ENCODE measurements at places on chromosomes 16 and 17.

DNA sequence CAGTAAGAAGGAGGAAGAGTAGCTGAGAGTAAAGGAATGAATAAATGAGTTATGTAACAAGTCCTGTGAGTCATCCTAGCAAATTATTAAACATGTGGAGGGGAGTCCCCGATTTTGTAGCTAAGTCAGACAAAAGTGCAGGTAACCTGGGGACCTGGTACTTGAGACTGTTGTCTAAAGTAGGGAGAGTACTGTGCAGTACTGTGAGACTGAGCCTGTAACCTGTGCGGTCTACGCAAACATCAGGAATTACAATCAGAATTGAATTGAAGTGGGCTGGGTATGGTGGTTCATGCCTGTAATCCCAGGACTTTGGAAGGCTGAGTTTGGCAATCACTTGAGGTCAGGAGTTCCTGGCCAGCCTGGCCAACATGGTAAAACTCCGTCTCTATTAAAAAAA is 35.7 kb downstream of the IKZF3 start:
- no peak for DNase-seq

GRCh38 chr17:41002814-41003213 is 3.1 kb upstream of the KRTAP3-2 start:
- no peak for DNase-seq

- DNase-seq, result no peak
Observed at GRCh38 chr16:85211271-85211801, 99.1 kb upstream of the CIBAR2 start.

GRCh38 chr16:25171390-25171789 is 45.4 kb upstream of the AQP8 start:
- DNase-seq, result no peak

GRCh38 chr17:73798111-73798748 is 154.0 kb upstream of the SDK2 start:
- DNase-seq, result no peak

- DNase-seq, result no peak
Observed at GRCh38 chr17:82909322-82909904, 69.6 kb upstream of the ZNF750 start.

GRCh38 chr16:14472357-14472756 is 157.7 kb downstream of the PARN start:
- DNase-seq, result no peak

DNA sequence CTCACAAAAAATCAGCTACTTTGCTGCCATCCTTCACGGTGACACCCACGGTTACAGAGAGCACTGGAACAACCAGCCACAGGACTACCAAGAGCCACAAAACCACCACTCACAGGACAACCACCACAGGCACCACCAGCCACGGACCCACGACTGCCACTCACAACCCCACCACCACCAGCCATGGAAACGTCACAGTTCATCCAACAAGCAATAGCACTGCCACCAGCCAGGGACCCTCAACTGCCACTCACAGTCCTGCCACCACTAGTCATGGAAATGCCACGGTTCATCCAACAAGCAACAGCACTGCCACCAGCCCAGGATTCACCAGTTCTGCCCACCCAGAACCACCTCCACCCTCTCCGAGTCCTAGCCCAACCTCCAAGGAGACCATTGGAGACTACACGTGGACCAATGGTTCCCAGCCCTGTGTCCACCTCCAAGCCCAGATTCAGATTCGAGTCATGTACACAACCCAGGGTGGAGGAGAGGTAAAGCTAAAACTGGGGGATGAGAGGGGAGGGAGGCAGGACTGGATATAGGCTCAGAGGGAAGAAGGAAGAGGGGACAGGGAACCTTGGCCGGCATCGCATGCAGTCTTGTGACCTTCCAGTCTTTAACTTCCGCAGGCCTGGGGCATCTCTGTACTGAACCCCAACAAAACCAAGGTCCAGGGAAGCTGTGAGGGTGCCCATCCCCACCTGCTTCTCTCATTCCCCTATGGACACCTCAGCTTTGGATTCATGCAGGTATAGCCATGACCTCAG is 581 bp downstream of the CD68 start:
- DNase-seq, result no peak

DNA sequence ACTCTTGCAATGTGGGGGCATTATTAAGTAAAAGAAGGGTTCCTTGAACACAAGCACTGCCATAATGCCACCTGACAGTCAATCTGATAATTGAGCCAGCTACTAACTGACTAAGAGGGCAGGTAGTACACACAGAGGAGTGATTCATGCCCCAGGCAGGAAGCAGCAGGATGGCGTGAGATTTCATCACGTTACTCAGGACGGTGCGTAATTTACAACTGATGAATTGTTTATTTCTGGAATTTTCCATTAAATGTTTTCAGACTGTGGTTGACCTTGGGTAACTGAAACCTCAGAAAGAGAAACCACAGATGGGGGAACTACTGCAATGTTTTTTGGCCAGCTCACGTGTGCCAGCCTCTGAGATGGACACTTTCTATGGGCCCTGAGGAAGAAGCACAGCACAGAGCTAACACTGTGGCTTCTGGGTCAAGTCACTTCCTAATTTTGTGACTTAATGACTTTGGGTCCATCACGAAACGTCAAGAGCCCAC is 46.7 kb downstream of the C17orf67 start:
- peak; percentile 23 for DNase-seq

- DNase-seq, result no peak
Observed at GRCh38 chr16:1780677-1781072, 1.7 kb downstream of the SPSB3 start.

DNA sequence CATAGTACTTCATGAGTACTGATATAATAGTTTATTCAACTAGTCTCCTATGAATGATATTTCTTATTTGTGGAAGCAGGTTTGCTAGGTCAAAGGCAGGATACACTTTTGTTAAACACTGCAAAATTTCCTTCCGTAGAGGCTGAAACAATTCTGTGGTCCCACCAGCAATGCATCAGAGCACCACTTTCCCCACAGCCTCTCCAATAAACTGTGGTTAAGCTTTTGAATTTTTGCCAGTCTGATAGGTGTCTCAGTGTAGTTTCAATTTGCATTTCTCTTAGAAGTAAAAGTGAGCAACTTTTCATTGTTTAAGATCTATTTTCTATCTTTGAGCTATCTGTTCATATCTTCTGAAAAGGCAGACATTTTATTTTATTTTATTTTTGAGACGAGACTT is 36.4 kb upstream of the CORO6 start:
- DNase-seq, result no peak

DNA sequence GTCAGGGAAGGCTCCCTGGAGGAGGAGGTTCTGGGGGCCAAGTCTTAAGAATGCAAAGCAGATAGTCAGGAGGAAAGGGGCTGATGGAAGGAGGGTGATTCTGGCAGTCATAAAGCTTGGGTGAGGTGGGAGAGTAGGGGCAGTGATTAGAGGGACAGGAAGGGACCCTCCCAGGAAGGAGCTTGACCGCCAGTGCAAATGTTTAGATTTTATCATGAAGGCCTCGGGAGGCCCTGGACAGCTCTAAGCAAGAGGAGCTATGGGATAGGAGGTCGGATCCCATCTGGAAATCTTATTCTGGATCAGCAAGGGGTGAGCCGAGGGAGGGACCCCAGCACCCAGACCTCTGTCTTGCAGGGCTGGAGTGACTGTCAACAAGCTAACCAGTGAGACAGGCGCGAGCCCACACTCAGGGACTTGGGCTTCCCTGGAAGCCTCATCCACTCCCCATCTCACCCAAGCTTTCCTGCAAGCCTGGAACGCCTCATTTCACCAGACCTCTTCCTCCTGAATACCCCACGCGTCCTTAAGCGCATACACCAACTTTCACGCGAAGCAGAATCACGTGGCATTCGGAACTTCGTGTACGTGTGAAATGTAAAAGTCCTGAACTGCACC is 52.0 kb upstream of the CBX4 start:
- no peak for DNase-seq

- DNase-seq, result no peak
Observed at GRCh38 chr16:61555718-61556441, 480.4 kb downstream of the CDH8 start.

GRCh38 chr17:2874189-2874686 is 78.0 kb downstream of the RAP1GAP2 start:
- no peak for DNase-seq

- no peak for DNase-seq
Observed at GRCh38 chr17:40735016-40735415, 20.1 kb downstream of the KRT25 start.

- DNase-seq, result no peak
Observed at GRCh38 chr16:87626905-87627304, 24.6 kb downstream of the JPH3 start.

DNA sequence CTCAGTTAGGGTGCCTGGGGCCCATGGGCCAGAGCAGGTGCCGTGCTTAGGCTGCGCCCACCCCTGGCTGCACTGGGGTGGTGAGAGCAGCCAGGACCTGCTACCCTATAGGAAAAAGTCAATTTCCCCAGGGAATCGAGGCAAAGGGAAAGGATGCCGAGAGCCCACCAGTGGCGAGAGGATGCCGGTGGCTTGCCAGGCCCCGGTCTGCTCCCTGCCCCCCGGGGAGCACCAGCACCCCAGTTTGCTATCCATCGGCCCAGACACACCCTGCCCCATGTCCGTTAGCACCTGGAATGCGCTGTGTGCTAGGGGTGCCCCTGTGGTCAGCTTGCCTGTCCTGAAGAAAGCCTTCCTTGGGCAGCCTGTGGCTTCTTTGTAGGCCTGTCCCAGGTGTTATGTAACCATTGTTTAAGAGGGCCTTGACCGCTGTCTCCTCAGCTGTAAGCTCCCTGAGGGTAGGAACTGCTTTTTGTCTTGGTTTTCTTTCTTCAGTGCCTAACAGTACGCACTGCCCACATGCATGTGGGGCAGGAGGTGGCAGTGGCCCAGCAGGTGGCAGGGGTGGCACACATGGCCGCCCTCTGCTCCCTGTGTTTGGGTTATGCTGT is 40.8 kb downstream of the NT5M start:
- DNase-seq, result no peak

DNA sequence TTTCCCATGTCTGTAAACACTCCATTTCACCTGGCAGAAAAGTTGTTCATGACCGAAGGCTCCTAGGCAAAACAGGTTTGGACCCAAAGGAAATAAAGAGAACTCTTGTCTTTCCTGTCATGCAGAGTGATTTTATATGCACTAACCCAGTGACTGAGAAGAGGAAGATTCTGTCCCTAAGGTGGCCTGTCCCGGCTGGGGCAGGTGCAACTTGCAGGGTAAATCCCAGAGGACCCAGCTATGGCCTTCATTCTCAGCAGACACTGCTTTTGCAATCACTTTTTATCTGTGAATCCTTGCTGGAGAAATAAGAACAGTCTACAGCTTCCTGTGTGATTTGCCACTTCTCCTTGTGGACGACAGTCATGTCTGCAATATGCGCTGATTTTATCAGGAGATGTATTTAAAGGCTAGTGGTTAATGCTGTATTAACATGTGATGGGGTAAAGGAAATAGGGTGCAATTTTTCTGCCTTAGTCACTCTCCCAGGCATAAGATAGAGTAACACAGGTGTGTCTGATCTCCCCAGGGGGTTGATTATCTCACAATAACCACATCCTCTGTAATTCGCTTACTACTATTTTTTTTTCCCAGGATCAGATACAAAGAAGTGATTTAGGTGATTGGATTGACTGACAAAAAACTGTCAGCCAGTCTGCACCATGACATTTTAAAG is 696.8 kb upstream of the SOX9 start:
- no peak for DNase-seq

DNA sequence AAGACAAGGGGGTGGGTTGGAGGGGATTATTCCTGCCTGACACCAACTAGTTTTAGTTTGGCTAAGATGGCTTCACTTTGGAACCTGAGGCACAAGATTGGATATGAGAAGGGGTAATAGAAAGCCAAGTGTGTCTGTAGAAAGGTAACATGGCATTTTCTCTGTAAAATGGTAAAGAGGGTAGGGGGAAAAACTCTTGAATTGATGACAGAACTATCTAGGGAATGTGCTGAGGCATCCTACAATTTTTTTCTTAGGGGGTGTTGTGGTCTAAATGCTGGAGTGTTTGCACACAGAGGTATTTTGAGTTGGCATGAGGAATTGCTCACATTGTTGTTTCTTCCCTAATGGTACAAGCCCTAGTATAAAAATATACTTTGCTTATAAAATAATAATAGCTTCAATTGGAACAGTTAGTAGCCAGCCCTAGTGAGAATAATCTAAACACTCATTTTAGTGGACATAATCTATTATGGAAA is 25.8 kb downstream of the YPEL2 start:
- DNase-seq, result no peak

DNA sequence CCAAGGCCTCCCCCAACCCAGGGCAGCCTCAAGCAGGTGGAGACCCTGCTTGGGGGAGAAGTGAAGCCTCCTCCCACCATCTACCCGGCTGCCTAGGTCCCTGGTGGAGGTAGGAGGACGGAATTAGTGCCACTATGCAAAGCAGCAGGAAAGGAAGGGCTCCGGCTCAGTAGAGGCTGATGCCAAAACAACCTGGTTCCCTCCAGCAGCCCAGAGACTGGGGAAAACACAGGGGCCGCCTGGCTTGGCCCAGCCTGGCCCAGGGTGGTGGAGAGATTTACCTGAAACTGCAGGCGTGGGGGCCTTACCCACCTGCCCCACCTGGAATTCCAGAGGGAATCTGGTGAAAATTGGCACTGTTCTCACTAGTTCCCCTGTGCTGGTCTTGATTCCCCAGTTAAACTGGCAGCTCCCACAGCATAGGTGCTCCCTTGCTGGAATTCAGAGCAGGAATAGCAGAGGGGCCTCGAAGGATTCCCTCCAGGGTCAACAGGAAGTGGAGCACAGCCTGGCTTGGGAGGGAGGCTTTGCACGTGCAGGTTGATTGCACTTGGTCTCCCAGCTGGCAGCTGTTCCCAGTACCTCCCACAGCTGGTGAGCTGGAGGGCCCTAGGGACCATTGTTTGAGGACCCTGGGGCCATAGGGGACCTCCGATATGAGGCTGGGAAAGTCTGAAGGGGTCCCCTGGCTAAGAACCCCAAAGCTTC is 4.5 kb downstream of the CD79B start:
- DNase-seq, result no peak

DNA sequence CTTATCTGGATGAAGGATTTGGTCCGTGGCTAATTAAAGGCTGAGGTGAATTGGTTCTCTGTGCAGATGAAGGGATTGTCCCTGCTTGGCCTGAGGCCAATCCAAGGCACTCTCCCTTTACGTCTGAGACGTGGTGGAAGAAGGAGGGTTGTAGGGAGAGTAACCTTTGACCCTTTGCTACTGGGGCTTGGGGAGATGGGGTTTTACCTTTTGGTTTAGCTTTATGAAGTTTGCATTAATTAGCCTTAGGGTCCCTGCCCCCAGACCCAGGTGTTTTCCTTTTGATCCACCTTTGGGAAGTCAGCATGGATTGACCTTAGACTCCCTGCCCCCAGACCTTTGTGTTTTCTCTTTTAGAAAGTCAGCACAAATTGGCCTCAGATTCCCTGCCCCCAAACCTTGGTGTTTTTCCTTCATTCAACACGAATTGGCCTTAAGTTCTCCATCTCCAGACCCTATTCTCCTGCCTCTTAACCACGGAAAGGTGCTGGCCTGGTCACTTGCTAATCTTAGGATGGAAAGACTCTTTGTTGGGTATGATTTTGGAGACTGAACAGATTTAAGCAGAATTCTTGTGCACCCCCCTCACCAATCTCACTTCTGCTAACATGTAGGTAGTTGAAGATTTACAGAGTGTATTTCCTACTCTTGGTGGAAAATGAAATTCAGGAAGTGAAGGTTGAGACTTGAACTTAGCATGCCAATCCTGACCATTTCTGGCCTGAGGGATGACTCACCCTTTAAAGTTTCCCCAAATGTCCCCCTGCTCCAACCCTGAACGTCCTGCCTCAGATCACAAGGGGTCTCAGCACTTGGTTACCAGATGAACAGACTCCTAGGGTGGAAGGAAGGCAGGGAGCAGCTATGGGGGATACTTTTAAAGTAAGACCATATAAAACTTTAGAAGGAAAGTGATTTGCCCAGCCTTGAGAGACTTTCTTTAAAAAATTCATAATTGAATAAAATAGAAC is 23.1 kb upstream of the MMD start:
- DNase-seq, result no peak

GRCh38 chr17:78082988-78083387 is 45.6 kb downstream of the TMC6 start:
- DNase-seq, result no peak

Data from GM19239 (cell line).